ENCODE measurements at places on chromosomes 6 and 20.

GRCh38 chr20:21564127-21564773, 50.4 kb upstream of the NKX2-2 start:
- DNase-seq = no peak

DNA sequence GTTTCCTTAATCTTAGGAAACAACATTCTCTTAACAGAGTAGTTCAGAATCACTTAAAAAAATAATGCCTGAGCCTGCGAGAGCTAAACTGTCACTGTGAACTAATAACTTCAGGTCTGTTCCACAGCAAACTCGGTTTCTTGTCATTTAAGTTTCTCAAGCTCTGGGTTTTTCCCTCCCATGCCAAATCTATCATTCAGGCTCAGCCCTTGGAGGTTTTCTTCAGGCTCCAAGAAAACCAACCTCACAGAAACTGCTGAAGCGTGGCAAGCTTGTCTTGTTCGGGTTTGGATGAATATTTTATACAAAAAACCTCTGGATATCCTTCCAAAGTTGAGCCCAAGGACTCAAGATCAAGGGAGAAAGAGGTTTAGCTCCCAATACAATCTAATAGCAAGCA, 99.7 kb upstream of the SNX9 start:
- no peak for DNase-seq

DNA sequence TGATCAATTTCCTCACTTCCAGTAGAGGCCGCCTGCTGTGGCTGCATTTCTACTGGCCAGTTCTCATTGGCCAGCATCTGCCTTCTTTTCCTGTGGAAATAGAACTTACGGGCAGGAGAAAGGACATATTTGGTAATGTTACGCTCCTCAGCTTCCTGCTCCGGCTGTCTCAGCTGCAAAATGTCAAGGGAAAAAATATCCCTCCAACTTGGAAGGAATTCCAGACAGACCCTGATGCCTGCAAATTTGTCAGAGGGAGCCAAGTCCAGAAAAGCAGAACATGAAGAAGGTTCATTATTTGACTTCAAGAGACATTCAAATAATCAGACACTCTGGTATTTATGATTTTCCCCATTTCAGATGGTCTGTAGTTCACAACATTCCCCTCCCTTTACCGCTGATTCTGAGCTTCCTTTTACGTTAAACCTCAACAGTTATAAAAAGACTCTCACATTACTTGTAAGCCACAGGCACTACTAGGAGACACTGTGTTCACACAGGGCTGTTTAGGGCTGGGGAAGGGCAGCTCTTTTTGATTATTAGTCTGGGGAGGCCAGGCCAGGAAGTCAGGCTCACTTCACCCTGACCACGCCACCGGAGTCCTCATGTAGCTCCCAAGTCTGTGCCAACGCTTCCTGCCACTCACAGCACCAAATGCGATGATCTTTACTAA, 179.6 kb upstream of the CCN2 start:
- DNase-seq = no peak

DNA sequence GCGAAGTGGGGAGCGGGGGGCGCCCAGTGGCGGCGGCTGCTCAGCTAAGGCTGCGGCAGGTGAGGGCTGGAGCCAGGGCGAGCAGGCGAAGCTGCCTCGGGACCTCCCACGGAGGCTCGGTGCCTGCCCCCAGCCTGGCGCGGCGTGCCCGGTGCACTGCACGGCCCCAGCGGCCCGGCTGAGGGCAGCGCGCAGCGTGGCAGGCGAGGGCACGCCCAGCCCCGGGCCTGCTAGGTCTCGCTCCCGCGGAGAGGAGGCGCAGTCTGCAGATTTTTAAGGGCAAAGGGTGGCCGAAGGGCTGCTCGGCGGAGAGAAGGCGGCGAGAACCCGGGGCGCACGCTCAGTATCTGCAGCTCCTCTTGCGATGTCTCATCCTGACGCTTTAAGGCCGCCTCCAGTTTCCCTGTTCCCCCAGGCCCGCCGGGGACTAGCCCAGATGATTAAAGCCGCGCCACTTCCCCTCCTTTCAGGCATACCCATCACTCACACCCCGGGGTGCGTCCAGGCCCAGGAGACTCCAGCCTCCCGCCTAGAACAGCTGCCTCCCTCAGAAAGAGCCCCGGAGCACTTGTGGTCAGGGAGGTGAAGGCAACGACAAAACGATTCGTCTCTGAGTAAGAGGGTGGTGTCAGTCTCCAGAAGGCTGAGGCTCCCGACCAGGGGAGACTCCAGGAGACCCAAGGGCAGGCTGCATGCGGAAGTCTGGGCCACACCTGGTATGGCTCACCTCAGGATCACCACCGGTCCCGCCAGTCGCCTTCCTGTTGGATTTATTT, at the start of gene FERMT1:
TSS of gene FERMT1 (minus strand) at position 158 of the 776 bp plus-strand sequence. CDS start 3,476 bp downstream, outside the sequence.
- DNase-seq = peak; percentile 24

Measured in stimulated activated CD8-positive, alpha-beta memory T cell treated with anti-CD3 and anti-CD28 coated beads, Interleukin-2, amount 100 ng/mL, for 48 hours (primary cell).